Amygdala (tissue), 56 donors: ENCODE measurements at places on chromosomes 12 and 14.
A peak's percentile ranks its signal among the peaks of the same experiment; 100 is the strongest.

GRCh38 chr12:2319737-2320506, 267.1 kb downstream of the CACNA1C start:
- DNase-seq, result no peak

- DNase-seq, result no peak
Observed at GRCh38 chr12:133108150-133108549, 21.9 kb downstream of the ZNF891 start.

- peak; percentile 6 for DNase-seq
Observed at GRCh38 chr12:74365178-74365964, 172.3 kb upstream of the ATXN7L3B start.

GRCh38 chr14:106129274-106129673, 602.9 kb downstream of the TMEM121 start:
- no peak for DNase-seq

- no peak for DNase-seq
Observed at GRCh38 chr12:93745286-93745685, 68.1 kb downstream of the CRADD start.

DNA sequence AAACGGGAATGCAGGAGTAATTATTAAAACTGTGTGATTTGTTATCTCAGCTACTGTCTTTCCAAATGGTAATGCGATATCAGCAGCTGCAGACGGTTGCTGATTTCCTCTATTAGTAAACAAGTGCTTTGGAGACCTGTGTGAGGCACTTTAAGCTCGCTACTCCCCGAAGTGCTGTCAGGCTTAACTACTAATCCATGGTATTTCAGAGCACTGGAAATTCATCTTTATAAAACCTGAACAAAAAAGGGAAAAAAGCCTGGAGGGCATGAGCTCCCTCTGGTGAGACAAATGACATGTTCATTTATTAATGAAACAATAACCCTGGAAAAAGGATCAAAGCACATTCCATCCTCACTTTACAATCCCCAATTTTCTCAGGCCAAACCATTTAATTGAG, 143.6 kb upstream of the OTX2 start:
- no peak for DNase-seq

DNA sequence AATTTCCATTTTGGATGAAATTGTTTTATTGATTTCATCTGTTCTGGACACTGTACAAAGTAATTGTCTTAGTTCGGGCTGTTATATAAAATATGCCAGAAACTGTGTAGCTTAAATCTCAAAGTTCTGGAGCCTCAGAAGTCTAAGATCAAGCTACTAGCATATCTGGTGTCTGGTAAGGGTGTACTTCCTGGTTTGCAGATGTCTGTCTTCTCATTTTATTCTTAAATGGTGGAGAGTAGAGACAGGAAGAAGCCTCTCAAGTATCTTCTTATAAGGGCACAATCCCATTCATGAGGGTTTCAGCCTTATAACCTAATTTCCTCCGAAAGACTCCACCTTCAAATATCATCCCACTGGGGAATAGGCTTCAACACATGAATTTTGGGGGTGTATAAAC, 51.3 kb downstream of the MON2 start:
- DNase-seq, result no peak
